ENCODE measurements at places on chromosomes 7 and 10. TPM values are rescaled to one million over a fixed set of nuclear protein-coding genes. Genes with fewer than 3 reads are reported as not detected.

DNA sequence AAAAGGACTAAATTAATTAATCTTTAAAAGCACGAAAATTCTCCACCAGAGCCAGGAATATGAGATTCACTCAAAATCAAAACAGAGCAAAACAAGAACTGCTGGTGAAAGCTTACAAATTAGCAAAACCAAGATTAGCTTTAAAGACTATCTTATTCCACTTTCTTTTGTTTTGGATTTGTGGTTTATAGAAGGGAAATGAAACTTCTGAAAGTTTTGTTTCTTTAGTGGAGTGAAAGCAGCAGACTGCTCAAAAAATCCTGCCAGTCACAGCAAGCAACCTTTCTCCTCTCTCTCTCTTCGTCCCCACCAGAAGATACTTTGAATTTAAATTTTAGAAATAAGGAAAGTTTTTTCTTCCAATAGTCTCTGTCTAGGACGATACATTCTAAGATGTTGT, 7.8 kb downstream of the ACTA2 start:
- DNase-seq = no peak

GRCh38 chr7:34309584-34309983, 348.4 kb upstream of the NPSR1 start:
- DNase-seq = peak; percentile 24

GRCh38 chr7:37462138-37462537, 13.5 kb upstream of the ELMO1 start:
- no peak for DNase-seq

TCTN3 gene
- total RNA-seq = 27.6 TPM

DNA sequence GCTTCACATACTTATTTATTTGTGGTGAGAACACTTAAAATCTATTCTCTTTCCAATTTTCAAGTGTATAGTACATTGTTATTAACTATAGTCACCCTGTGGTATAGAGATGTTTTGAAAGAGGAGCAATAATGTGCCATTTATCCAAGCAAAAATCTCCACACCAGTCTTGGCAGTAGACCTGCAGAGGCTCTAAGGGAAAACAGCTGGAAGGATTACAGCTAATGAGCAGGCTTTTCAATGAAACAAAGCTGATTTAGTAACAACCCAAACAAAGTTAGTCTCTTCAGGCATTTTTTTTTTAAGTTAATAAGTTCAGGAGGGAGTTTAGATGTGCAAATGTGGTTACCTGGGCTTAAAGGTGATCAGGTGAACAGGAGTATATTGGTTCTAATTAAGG, 101.9 kb downstream of the EVX1 start:
- no peak for DNase-seq

GRCh38 chr10:113869789-113870188, 15.3 kb downstream of the NHLRC2 start:
- no peak for DNase-seq

DNA sequence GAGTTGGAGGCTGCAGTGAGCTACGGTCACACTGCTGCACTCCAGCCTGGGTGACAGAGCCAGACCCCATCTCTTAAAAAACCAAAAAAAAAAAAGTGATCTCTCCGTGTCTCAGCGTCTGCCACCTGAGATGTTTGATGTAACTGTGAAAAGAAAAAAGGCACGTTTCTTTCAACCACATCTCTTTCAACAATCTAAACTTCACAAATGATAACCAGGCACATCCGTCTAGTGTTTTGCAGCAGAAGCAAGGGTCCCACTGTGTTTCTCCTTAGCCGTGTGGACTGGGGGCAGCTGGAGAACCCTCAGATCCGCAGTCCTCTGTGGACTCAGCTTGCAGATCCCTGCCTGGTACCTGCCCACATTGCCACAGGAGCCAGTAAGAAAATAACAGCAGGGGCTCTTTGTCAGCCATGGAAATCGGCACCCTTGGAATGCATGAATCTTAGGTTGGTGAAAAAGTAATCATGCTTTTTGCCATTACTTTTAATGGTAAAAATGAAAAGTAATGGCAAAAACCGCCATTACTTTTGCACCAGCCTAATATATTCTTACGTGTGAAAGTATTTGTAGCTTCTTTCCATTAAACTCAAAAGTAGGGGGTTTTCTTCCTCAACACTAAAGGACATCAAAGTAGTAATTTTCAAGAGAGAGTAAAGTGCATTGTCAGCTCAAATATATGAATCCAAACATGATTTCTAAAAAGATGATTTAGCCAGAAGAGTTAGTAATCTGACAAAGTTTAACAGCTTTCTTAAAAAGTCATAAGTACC, 276.5 kb downstream of the CCDC3 start:
- DNase-seq = no peak
